Karpas-422 (cell line): ENCODE measurements at places on chromosomes 1 and 21. TPM values are rescaled to one million over a fixed set of nuclear protein-coding genes. Genes with fewer than 3 reads are reported as not detected.

The ADAMTSL4 gene
- total RNA-seq, result not detected in 2 replicates

The SYTL1 gene
- 35.6 and 119 TPM in 2 replicates for total RNA-seq

The NASP gene
- total RNA-seq, result 61.8 and 88.1 TPM in 2 replicates

The RAB13 gene
- 5.8 and 8.9 TPM in 2 replicates for total RNA-seq

The ILDR2 gene
- 8.0 and 30.7 TPM in 2 replicates for total RNA-seq

The DNASE2B gene
- total RNA-seq, result not detected in 2 replicates

The MKNK1 gene
- 11.2 and 14.0 TPM in 2 replicates for total RNA-seq

The TNFRSF4 gene
- not detected in 2 replicates for total RNA-seq

The AGPAT3 gene
- total RNA-seq, result 29.0 and 42.2 TPM in 2 replicates

The OPTC gene
- not detected in 2 replicates for total RNA-seq

The NSL1 gene
- 64.0 and 65.9 TPM in 2 replicates for total RNA-seq

The NCAM2 gene
- 0.18 TPM in 1 of 2 replicates, not detected in the other for total RNA-seq

The PLA2G2D gene
- not detected in 2 replicates for total RNA-seq
